Activated T-helper 17 cell treated with anti-CD3 and anti-CD28 coated beads, Interleukin-2, amount 50 U/mL, for 72 hours (primary cell): ENCODE measurements at places on chromosomes 2 and 18. TPM values are rescaled to one million over a fixed set of nuclear protein-coding genes. Genes with fewer than 3 reads are reported as not detected.
A peak's percentile ranks its signal among the peaks of the same experiment; 100 is the strongest.

DNA sequence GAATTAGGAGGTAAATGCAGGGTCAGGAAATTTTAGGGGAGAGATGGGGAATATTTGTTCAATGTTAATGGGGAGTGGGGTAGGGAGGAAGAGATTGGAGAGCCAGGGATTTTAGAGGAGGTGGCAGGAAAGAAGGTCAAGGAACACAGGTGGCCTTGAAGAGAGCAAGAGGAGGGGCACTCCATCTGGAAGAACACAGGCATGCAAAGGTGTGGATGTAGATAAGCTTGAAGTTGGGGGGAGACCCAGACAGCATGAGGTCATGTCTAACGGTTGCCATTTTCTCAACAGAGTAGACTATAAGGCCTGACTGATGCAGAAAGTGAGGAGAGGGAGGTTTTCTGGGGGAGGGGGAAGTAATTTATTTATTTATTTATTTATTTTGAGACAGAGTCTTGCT is 77.5 kb downstream of the MAIP1 start:
- no peak for ATAC-seq

DNA sequence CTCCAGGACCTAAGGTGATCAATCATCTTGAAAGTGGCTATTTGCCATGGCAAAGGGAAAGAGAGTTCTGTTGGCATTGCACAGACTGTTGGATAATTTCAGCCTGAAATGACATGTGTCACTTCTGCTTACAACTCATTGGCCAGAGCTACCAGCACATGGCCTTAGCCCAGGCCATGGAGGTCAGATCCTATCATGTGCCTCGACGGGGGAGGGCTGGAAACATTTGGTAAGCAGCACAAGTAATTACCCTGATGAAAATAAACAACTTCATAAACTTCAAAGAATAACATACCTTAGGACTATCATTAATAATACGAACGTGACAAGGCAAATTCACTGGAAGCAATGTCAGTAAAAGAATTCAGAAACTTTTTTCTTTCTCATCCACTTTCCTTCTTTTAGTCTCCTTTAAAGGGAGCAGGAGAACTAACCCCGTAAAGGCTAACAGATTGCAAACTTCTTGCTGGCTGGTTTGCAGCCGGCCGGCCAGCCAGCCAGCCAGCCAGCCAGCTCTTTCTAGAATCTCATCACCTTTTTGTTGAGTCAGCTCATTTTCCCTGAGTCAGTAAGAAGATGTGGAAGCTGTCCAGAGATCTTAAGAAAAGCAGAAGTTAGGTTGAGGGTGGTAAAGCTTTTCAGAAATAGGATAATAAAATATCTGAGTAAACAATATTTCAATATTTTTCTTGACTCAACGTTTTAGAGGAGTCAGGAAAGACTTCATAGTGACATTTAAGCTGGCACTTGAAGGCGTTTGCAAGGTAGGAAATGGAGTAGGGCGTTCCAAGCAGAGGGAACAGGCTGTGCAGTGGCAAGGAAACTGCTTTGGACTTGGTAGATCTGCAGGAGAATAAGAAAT is 31.9 kb downstream of the CNRIP1 start:
- ATAC-seq = no peak

- no peak for ATAC-seq
Measured at GRCh38 chr2:211454679-211455078, 898.3 kb downstream of the CPS1 start.

- ATAC-seq = no peak
Measured at GRCh38 chr2:40877734-40878288, 425.9 kb upstream of the SLC8A1 start.

- ATAC-seq = no peak
Measured at GRCh38 chr18:1665079-1665478, 760.4 kb downstream of the ADCYAP1 start.

The RTP5 gene
- 0.58 TPM for total RNA-seq

GRCh38 chr2:197513915-197514314 is 2.0 kb upstream of the MOB4 start:
- no peak for ATAC-seq

The STARD6 gene
- total RNA-seq = not detected

DNA sequence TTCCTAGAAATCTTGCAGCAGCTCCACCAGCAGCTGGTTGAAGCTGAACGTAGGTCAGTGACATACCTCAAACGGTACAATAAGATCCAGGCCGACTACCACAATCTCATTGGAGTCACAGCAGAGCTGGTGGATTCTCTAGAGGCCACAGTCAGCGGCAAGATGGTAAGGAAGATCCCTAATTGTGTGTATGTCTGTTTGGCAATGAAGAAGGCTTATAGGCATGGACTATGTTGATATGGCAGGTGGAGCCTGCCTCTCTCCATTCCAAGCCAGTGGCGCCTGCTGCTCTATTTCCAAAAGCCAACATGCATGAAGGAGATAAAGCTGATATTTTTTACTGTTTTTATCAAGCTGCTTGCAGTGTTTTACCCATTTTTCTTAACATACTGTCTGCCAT is 36.8 kb downstream of the ARMC9 start:
- no peak for ATAC-seq

The GKN2 gene
- not detected for total RNA-seq

- no peak for ATAC-seq
Measured at GRCh38 chr2:182228741-182229140, 198.1 kb downstream of the PDE1A start.

DNA sequence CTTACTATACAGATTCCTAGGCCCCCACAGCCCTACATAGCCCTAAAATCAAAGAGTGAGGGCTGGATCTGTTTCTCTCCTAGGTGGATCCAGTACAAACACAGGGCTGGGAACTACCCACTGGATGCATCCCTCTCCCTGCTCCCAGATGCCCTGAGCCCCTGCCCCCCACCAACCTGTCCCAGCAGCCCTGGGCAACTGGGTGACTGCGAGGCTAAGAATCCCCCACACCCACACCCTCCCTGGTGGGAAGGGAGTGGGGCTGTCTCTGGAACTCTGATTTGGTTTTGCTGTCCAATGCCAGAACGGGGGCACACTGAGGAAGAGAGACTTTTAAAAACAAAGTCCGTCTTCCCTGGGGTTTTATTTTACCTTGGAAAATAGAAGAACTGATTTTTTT is 113.1 kb downstream of the SMAD7 start:
- ATAC-seq = no peak

The SERPINB10 gene
- total RNA-seq = not detected

DNA sequence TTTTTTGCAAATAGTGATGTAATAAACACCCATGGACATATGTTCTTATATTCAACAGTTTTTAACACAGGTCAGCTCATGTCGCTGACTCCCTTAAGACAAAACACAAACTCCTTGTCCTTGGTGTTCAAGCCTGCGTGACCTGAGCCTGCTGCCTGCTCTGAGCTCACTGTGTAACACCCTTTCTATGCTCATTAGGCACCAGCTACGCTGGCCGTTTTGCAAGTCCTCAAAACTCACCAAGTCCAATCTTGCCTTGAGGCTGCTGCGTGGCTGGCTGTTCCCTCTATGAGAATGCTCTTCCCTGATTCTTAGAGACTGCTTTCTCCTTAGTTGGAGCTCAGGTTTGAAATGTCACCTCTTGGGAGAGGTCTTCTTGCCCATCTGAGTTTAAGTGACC is 100.5 kb upstream of the GLI2 start:
- no peak for ATAC-seq

GRCh38 chr2:45825001-45825651 is 173.7 kb downstream of the PRKCE start:
- ATAC-seq = no peak

The PRKAG3 gene
- not detected for total RNA-seq

DNA sequence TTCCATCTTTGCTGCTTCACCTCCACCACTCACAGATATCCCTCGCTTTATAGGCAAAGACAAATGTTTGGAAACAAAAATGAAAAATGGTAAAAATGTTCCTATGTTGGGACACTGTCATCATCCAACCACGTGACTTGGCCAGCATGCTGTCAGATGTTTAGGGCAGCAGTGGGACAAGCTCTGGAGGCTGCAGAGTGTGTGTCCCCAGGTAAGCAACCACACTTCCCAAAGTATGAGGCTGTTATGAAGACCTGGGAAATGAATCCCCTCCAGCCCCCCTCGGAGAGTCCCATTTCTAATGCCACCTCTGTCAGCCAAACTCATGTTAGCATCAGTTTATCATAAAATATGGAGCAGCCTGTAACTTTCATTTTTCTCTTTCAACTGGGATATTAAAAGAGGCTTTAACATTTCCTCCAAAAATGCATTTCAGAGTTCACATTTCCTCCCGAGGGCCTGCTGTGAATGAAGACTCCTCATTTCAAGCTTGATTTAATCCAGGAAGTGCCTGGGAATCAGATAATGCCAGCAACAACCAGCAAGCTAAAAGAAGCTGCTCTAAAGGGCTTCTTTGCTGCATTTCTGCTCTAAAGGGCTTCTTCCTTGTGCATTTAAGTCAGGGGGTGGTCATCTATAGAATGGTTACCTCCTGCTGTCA is 66.2 kb downstream of the APOB start:
- no peak for ATAC-seq

GRCh38 chr18:76488190-76488589 is 6.9 kb downstream of the ZNF516 start:
- ATAC-seq = no peak

GRCh38 chr2:128245813-128246212 is 72.9 kb downstream of the HS6ST1 start:
- no peak for ATAC-seq

DNA sequence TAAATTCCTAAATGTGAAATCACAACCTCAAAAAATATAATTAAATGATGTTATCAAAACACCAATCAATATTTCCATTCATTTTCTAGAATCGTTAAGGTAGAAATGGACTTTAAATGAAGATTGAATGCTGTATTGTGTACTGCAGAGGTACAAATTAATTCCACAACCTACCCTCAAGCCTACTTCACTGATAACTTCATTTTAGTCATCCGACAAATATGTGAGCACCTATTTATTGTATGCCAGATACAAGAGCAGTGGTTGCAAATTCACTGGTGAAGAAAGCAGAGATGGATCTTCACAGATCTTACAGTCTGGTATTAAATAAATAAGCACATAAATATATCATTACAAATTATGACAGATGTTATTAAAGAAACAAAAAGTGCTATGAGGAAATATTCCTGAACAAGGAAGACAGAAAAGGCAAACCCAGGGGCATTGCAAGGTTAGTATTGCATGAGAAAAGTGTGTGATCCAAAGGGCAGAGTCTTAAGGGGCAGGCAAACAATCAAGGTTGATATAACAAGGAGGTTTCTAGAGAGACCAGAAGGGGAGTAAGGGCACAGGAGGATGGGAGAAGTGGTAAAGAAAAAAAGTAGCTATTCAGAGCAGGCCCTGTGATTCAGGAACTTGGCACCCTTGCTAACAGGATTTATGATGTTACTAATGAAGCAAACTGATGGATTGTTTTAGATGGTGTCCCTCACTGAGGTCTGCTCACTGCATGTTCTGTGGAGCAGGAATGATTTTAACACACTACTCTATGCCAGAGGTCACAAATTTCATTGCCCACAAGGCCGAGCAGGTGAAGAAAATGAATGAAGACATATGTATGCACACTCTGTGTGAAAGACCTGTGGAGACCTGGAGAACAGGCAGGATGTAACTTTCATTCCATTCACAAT is 128.0 kb upstream of the CCDC150 start:
- ATAC-seq = no peak

- ATAC-seq = no peak
Measured at GRCh38 chr18:3170441-3171161, 49.2 kb downstream of the MYOM1 start.

The RAB27B gene
- total RNA-seq = 0.50 TPM

DNA sequence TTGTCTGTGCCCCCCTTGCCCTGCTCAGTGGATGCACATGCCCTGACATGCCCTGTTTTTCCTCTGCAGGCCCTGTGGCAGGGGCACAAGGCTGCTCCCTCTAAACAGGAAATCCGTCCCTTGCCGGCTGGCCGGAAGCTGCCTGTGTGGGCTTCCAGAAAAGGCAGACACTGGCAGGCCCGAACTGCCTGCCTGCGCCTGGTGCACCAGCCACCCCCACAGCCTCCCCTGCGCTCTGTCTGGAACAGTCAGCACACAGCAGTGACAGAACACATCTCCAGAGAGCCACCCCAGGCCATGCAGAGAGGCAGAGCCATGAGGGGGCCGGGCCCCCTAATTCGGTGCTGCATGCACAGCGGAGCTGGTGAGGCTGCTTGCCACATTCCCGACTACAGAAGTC is 33.5 kb downstream of the LOXHD1 start:
- ATAC-seq = peak; percentile 66

- no peak for ATAC-seq
Measured at GRCh38 chr2:195495966-195496365, 161.1 kb upstream of the SLC39A10 start.

- peak; percentile 65 for ATAC-seq
Measured at GRCh38 chr2:70541481-70542020, 12.1 kb downstream of the TGFA start.

GRCh38 chr2:61550375-61551209 is 12.4 kb upstream of the XPO1 start:
- ATAC-seq = no peak

DNA sequence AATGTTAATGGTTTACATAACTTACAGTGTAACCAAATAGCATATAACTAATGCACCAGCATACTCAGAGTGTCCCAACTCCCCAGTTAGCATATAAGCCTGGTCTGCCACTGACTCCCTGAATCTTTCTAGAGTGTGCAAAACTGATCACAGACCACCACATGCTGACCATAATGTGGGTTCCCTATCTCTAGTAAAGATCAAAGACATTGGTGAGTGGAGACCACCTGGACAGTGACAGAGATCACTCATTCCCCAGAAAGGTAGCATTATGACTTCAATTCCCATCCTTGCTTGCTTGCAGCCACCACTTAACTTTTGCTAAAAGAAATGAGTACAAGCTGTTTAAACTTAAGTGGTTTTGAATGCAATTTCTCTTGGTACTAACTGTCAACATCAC is 39.0 kb downstream of the KANSL1L start:
- no peak for ATAC-seq

The HRH4 gene
- 2.2 TPM for total RNA-seq

The DSG1 gene
- not detected for total RNA-seq

DNA sequence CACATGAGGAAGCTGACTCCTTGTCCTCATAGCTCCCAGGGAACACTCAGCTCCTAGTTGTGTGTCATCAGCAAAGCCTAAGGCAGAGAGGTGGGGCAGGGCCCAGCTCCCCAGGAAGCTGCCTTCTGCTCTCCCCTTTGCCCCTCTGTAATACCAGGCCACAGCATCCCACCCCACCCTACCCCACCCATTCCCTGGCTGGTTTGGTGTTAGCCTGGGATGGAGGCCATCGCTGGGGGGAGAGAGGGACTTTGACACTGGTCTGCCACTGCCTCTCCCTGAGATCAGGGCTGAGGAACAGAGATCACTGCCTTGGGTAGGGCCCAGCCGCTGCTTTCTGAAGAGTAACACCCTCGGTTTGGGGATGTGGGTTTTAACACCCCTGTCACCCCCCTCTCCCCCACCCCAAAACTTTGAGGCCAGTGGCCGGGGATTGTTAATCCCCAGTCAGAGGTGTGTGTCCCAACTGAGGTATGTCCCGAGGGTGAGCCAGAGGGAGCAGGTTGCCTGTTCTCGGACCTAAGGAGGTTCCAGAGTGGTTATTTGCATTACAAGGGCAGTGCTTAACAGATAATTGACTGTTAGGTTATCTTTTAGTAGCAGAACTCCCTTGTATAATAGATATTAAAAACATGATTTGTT is 41.4 kb downstream of the TET3 start:
- ATAC-seq = no peak

The GATA6 gene
- not detected for total RNA-seq

- no peak for ATAC-seq
Measured at GRCh38 chr2:33903701-33904100, 304.6 kb upstream of the FAM98A start.
